ENCODE measurements at places on chromosomes 12 and 14.
A peak's percentile ranks its signal among the peaks of the same experiment; 100 is the strongest.

- DNase-seq, result no peak
Measured at GRCh38 chr12:52042706-52043385, 8.4 kb upstream of the NR4A1 start.

DNA sequence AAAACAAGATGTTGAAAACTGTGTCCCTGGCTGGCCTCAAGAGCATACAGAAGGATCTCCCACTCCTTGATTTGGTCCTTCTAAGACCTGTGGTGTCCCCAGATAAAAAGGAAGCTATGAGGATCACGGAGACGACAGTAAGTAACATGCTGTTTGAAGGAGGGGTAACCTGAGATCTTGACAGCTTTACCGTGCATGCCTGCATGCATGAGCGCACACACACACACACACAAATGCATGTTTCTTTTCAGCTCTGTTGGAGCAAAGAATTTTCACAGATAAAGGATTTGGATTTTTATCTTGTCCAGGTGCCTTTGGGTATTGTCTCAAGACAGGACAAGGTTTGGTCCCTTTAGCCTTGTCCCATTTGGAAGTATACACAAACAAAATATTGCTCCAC, 411.6 kb upstream of the CCDC196 start:
- DNase-seq, result no peak

- no peak for DNase-seq
Measured at GRCh38 chr12:26727482-26728204, 105.4 kb downstream of the ITPR2 start.

GRCh38 chr12:109726511-109727038, 12.9 kb downstream of the FAM222A start:
- DNase-seq, result no peak

DNA sequence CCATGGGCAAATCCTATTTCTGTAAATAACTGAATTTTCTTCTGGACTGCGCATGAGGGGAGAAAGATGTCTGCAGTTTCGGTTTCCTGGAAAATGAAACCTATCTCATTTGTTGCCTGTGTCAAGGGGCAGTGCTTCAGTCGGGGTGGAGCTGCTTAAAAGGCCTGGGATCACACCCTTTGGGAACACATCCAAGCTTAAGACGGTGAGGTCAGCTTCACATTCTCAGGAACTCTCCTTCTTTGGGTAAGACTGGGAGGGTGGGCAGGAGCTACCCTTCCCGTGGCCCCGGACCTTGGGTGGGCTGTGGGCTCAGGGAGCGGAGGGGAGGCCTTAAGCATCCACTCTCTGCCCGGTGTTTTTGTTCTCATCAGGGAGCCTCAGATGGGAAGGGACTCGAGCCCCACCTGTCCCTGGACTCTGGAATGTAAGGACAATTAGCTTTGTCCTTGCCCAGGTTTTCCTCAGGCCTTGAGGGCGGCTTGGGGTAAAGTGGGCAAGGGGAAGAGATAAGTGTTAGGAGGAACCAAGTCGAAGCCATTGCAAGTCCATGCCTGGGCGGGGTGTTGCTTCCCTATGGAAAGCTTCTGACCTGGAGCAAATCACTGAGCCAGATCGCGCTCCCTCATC, at the start of gene IFI27:
IFI27 (plus strand) TSS at position 185 of the 630 bp plus-strand sequence.
- DNase-seq, result no peak

- peak; percentile 90 for DNase-seq
Measured at GRCh38 chr12:62799126-62799736, 135.7 kb downstream of the PPM1H start.

- no peak for DNase-seq
Measured at GRCh38 chr12:25829192-25829591, 129.3 kb upstream of the RASSF8 start.

DNA sequence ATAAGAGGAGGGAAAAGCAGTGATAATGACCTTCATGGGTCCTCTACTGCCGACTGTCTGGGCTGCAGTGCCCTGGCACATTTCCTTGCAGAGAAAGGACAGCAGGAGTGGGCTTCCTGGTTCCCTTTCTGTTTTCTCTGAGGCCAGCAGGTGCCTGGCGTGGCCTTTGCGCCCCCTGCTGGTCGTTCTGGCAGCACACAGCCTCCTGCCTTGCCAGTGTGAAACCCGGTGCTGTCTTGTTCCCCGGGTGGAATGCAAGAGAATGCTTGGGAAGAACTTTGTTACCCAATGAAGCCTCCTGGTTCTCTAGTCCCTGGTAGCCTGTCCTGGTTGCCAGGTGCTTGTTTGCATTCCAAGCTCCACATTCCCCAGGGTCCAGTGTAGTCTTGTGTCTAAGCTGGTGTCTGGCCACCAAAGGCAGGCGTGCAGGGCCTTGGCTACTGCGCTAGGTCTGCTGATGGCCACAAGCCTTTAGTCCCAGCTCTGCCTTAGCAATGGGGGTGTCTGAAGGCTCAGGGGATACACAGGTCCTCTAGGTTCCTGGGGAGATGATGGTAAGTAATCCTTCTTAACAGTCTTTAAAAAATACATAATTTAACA, 1392.4 kb upstream of the TMEM132C start:
- peak; percentile 69 for DNase-seq

GRCh38 chr14:54337314-54337713, 59.5 kb upstream of the CDKN3 start:
- peak; percentile 16 for DNase-seq

GRCh38 chr14:100568998-100569733, 18.1 kb downstream of the BEGAIN start:
- DNase-seq, result no peak

DNA sequence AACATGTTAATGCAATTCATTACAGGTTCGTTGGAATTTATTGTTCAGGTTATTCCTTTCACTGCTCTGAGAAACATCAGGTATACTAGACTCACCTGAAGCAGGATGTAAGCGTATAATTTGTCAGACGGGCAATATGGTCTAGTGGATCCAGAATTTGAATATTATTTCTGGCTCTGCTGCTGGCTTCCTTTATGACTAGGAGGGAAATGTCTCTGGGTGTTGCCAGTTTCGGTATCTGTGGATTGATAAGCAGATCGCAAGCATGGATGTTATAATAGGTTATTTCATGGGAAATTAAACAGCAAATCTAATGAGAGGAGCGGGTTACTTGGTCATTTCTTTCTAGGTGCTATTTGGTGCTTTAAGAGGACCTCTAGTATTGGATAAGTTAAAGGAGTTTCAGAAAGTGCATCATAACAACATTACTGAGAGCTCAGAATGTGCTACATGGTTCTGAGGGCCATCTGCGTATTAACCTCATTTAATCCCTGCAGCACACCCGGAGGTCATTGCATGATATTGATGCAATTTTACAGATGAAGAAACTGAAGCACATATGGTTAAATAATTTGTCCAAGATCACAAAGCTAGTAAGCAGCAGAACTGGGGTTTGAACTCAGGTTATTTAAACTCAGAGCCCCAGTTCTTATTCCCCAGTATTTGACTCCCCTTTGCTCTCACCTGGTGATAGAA, 47.3 kb upstream of the BCAT1 start:
- no peak for DNase-seq

DNA sequence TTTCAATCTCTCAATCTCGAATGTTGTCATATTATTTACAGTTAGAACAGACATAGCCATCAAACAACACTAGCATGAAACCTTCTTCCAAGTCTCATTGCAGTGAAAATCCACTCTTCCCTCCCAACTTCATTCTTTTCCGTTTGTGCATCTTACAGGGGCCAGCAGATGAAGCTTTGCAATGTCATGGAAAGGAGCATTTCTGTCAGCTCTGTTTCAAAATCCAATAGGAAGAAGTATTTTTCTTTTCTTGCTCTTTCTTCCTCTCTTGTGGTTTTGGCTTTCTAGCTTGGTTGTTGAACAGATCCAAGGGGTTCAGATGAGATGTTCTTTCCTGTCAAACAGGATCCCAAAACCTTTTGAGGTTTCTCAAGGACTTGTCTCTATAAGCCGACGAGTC, 416.6 kb downstream of the AEBP2 start:
- no peak for DNase-seq

DNA sequence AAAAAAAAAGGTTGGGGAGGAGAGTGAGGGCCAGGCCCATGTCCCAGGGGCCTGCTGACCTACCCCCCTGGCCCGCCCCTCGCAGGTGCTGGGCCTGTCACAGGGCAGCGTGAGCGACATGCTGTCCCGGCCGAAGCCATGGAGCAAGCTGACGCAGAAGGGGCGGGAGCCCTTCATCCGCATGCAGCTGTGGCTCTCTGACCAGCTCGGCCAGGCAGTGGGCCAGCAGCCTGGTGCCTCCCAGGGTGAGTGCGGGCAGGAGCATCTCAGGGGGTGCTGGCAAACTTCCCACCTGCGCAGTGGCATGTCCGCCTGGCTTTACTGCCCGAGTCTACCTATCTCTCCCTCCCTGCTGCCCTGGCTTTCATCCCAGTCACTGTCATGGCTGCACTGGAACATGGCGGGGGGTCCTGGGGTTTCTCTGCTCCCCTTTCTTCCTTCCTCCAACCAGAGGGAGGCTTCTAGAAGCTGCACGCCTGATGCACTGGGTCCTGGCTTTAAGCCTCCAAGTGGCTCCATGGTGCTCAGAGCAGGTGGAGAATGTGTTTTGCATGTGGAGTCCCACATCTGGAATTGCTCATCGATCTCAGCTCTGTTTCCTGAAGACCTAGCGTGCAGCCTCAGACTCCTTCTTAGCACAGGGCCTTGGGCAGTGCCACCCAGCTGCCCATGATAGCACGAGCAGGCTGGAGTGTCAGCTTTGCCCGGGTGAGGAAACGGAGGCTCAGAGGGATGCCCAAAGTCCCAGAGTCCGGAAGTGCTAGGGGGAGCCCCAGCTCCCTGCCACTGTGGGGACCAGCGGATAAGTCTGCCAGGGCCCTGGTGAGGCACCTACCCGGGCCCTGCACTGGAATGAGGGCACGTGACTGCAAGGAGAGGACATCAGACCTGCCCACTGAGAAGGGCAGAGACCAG, 46.3 kb downstream of the PHETA1 start:
- no peak for DNase-seq
